ENCODE measurements at places on chromosomes 13 and 19. TPM values are rescaled to one million over a fixed set of nuclear protein-coding genes. Genes with fewer than 3 reads are reported as not detected.
A peak's percentile ranks its signal among the peaks of the same experiment; 100 is the strongest.

- H3K36me3 ChIP-seq, result no peaks in the 10 kb centered on the region
- H3K27ac ChIP-seq, result no peak overlapping the region
- DNase-seq, result no peak
- H3K27me3 ChIP-seq, result no peaks in the 10 kb centered on the region
- H3K4me1 ChIP-seq, result no peaks in the 10 kb centered on the region
Measured at GRCh38 chr19:7751157-7751783, 3.9 kb upstream of the CD209 start.

- no peaks in the 10 kb centered on the region for H3K4me1 ChIP-seq
- no peaks in the 10 kb centered on the region for H3K27me3 ChIP-seq
- no peak for DNase-seq
- H3K27ac ChIP-seq, result no peak overlapping the region
Measured at GRCh38 chr19:17616961-17617806, 61.7 kb downstream of the COLGALT1 start.

FXYD1 gene
- 214 TPM for total RNA-seq

GRCh38 chr13:96223231-96223630 lies 133.3 kb downstream of the HS6ST3 start:
- H3K4me3 ChIP-seq, result no peak overlapping the region
- no peaks in the 10 kb centered on the region for H3K27me3 ChIP-seq
- H3K4me1 ChIP-seq, result no peaks in the 10 kb centered on the region
- H3K36me3 ChIP-seq, result no peaks in the 10 kb centered on the region
- no peak overlapping the region for H3K27ac ChIP-seq

DNA sequence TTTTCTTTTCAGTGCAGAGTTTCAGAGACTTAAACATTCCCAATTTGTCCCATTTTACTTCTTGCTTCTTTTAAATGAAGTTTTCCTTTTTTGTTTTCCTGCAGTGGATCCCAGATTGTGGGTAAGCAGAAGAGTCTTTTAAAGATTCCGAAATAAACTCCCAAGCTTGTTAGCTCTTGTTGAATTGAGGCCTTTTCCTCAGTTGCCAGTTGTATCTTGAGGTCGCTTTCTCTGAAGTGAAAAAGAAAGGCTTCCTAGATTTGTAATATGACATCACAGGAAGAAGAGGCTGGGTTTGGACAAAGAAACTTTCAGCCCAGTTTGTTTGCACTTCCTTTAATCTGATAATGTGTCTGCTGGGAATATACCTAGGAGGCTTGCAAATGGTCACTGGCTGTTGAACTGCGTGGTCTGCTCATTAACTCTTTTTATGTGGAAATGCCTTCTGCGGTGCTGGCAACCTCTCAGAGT lies at the start of gene LPAR6:
TSS of gene LPAR6 (minus strand) at position 233 of the 471 bp plus-strand sequence. CDS start 690 bp downstream, outside the sequence.
- no peaks in the 10 kb centered on the region for H3K36me3 ChIP-seq
- H3K4me1 ChIP-seq, result no peaks in the 10 kb centered on the region
- peak within 1 kb of the TSS; percentile 94 for H3K27ac ChIP-seq
- H3K27me3 ChIP-seq, result no peaks in the 10 kb centered on the region

DNA sequence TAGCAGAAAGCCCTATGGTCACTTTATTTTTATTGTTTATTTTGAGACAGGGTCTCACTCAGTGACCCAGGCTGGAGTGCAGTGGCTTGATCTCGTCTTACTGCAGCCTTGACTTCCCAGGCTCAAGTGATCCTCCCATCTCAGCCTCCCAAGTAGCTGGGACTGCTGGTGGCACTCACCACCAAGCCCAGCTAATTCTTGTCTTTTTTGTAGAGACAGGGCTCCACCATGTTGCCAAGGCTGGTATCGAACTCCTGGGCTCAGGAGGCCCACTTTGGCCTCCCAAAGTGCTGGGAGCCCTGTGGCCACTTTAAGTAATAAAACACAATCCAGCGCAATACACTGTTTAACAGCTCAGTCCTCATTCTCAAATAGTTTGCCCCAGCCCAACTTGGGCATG lies 69.3 kb downstream of the NUFIP1 start:
- no peak overlapping the region for H3K4me3 ChIP-seq
- H3K27me3 ChIP-seq, result no peaks in the 10 kb centered on the region
- peak overlapping the region; percentile 99 for H3K27ac ChIP-seq
- no peaks in the 10 kb centered on the region for H3K36me3 ChIP-seq
- H3K4me1 ChIP-seq, result no peaks in the 10 kb centered on the region
- no peak for DNase-seq

- H3K4me1 ChIP-seq, result no peaks in the 10 kb centered on the region
- H3K4me3 ChIP-seq, result no peak overlapping the region
Measured at GRCh38 chr19:12085074-12085818, 20.7 kb downstream of the ZNF844 start.

NFIX gene
- 31.5 TPM for total RNA-seq

DNA sequence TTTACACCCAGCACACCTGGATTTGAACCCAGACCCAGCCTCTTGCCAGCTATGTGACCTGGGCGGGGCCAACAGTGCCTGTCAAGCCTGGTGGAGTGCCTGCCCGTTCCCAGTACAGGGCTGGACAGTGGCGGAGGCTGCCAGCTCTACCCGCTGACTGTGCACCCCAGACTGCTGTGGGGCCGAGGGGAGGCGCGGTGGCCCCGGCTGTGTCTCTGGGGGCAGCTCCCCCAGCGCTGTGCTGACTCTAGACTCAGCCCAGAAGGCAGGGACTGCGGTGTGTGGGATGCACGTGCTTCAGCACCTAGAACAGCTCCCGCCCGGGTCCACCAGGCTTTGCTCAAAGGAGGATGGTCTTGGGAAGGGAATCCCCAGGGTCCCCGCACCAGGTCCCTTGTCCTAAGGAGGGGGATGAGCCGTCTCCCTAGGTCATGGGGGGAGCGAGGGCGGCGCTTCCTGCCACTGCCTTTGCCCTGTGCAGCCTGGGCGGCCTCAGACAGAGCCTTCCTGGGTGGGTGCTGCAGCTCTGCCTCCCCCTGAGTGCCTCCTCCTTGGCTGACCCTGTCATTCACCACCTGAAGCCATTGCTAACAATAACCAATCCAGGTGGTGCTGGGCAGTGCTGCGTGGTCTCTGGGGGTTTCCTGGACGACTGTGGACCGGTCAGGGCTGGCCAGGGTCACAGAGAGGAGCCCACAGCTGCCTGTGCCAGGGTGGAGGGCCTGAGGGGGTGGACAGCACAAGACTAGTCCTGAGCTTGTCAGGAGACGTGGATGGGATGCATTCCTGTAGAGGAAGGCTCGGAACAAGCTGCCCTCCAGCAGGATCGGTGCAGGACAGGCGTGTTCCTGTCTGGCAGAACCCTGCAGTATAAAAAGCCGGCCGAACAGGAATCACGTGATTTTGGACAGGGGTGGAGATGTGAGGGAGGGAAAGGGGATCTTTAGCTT lies 18.6 kb downstream of the TMEM255B start:
- H3K4me3 ChIP-seq, result no peak overlapping the region
- no peaks in the 10 kb centered on the region for H3K27me3 ChIP-seq
- DNase-seq, result no peak
- H3K4me1 ChIP-seq, result no peaks in the 10 kb centered on the region

DNA sequence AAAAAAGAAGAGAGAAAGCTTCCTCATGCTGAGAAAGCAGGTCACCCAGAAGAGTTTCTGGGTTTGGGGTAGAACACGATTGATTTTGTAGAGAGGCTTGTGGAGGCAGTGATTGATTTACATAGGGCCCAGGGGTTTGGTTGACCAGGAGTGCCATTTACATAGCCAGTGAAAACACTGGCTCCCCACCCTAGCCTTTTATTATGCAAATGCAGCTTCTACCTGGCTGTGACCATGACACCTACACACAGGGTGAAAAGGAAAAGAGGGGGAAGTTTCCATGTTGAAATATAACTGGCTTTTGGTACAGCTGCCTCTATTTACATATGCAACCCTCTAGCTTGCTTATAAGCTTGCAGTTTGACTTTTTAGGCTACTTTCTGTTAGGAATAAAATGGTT lies 62.0 kb downstream of the ZNF100 start:
- H3K27ac ChIP-seq, result no peak overlapping the region
- H3K4me1 ChIP-seq, result no peaks in the 10 kb centered on the region
- no peaks in the 10 kb centered on the region for H3K36me3 ChIP-seq
- no peak overlapping the region for H3K4me3 ChIP-seq
- no peak for DNase-seq
- H3K27me3 ChIP-seq, result no peaks in the 10 kb centered on the region

- H3K4me3 ChIP-seq, result peak overlapping the region; percentile 21
- peaks cover 13% of the 10 kb centered on the region for H3K4me1 ChIP-seq
- H3K36me3 ChIP-seq, result no peaks in the 10 kb centered on the region
- H3K27me3 ChIP-seq, result no peaks in the 10 kb centered on the region
- DNase-seq, result no peak
Measured at GRCh38 chr19:2239771-2240770, 3.4 kb downstream of the SF3A2 start.

DNA sequence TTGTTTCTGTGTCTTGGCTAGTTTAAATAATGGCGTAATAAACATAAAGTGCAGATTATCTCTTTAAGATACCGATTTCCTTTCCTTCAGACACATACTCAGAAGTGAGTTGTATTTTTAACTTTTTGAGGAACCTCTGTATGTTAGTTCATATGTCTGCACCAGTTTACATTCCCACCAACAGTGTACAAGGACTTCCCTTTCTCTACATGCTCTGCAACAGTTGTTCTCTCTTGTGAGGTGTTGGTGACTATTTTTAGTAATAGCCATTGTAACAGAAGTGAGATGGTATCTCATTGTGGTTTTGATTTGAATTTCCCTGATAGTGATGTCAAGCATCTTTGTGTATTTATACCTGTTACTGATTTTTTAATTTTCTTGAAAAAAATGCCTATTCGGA lies 418.6 kb downstream of the UQCRFS1 start:
- H3K27me3 ChIP-seq, result no peaks in the 10 kb centered on the region
- no peak overlapping the region for H3K27ac ChIP-seq
- no peaks in the 10 kb centered on the region for H3K36me3 ChIP-seq
- H3K4me1 ChIP-seq, result no peaks in the 10 kb centered on the region
- no peak overlapping the region for H3K4me3 ChIP-seq
- DNase-seq, result no peak

SMAD9 gene
- 3.6 TPM for total RNA-seq

GRCh38 chr19:18339723-18340122 lies 675 bp upstream of the PGPEP1 start:
- H3K4me3 ChIP-seq, result peak overlapping the region; percentile 76
- no peak for DNase-seq
- no peak overlapping the region for H3K27ac ChIP-seq
- H3K36me3 ChIP-seq, result no peaks in the 10 kb centered on the region
- H3K27me3 ChIP-seq, result no peaks in the 10 kb centered on the region
